GM13976 (cell line): ENCODE measurements at places on chromosomes 6 and 20.

DNA sequence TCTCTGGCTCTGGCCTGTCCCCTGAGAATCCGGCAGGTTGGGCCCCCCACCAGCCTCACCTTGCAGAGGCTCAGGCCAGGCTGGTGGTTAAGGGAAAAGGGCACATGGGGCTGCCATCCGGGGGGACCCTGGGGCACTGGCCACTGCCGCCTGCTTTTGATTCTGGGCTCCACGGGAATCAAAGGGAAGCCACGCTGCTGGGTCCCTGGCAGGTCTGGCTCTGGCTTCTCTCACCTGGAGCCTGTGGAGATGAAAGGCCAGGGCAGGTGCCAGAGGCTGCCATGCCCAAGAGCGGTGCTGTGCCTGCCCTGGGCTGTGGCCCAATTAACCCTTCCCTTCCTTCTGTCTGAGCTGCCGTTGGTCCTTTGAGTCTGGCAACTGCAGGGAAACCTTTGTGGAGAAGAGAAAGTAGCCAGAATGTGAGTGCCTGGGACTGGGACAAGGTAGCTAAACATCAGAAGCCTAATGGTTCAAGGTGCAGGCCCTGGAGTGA is 9.4 kb upstream of the CDH22 start:
- no peak for DNase-seq

- no peak for DNase-seq
Measured at GRCh38 chr6:133396233-133396983, 155.3 kb downstream of the EYA4 start.

DNA sequence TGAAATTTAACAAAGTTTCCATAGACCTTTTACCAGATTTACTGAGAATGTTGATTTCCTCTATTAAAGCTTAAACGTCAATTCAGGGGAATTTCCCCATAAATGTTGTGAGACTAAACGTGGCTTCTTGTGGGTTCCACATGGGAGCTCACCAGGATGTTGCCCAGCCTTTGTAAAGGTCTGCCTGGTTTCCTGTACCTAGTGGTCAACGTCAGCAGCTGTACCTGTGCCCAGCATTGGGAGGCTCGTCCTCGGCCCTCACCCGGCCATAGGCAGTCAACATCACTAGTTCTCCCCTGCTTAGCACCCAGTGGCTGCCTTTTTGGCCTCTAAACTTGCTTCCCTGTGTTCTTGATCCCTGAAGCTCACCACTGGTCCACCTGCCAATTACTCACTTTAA is 22.1 kb upstream of the CD83 start:
- no peak for DNase-seq

GRCh38 chr20:22556565-22557056 is 27.8 kb downstream of the FOXA2 start:
- DNase-seq: no peak

- no peak for DNase-seq
Measured at GRCh38 chr6:43739642-43740091, 30.3 kb upstream of the VEGFA start.

DNA sequence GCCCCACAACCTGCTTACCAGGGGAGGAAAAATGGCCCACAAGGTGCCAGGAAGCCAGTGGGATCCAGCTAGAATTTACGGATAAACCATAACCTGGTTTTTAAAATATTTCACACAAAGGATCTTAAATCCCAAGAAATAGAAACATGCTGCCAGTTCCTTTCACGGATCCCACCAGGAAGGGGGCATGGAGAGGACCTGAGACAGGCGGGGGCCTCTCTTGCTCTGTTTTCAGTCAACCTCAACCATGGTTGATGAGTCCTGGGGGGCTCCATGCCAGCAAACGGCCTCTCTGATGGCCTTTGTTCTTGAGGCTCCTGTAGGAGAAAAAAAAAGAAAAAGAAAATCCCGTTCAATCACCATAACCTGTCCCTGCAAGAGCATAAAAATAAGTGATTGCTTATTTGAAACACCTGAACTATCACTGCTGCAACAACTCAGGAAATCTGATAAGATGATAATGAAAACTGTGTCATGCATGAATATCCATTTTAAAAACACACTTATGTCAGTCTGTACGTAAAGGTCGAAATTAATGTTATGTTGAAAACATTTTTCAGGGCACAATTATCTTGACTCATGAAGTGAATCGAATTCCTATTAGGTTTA is 125.8 kb upstream of the CST7 start:
- DNase-seq: no peak

DNA sequence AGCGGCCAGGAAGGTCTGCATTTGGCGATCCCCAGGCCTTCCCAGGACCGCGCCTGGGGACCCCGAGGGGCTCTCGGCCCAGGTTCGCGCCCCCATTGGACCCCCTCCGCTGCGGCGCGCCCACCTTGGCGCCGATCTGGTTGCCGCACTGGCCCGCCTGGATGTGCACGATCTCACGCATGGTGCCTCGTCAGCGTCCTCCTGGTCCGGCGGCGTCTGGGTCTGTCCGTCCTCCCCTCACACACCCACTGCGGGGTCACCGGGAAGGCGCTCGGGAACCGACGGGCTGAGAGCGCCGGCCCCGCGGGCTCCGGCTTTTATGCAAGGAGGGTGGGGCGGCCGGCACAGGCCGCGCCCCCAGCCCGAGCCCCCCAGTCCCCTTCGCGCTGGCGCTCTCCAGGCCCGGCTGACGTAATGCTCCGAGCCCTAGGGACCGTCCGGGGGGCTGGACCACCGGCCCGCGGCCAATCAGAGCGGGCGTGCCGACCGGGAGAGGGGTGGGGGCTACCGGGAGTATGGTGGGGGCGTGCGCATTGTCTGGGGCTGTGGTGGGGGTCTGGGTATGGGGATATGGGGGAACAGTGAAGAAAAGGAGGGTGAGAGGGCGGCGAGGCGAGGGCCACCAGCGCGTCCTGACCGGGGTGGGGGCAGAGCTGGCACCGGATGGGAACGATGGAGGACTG is at the start of gene TUBB2B:
TUBB2B (minus strand) TSS at position 291 of the 683 bp plus-strand sequence; CDS start at position 181, 110 bp downstream.
- DNase-seq: peak; percentile 74

- DNase-seq: no peak
Measured at GRCh38 chr6:18081025-18081668, 41.3 kb downstream of the NHLRC1 start.

DNA sequence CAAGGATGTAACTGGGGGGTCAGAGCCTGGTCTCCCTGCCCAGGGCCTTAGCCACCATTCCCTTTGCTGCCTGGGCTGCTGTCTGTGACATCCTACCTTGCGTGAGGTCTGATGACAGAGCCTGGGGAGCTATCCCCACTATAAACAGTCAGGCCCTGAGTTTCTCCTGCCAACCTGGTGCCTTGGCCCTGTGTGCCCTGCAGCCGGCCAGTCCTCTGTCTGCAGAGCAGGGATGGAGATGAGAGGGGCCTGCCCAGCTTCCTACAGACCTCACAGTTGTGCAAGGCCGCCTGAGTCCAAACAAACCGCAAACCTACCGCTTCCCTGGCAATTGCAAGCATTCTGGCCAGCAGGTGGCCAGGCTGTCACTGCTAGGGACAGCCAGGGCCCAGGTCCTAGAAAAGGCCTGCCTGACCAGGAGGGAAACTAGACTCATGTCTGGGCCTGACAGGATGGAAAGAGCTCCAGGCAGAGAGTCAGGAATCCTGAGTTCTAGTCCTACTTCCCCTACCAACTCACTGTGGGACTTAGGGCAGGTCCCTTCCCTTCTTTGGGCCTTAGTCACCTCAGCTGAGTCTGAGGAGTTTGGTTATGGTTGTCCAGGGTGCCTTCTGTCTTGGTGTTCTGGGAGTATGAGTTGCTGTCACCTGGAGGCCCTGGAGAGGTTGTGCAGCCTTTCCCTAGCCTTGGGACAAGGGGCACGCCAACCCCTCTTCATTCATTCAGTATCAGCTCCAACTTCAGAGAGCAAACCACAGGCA is 86.2 kb downstream of the VEGFA start:
- DNase-seq: no peak

DNA sequence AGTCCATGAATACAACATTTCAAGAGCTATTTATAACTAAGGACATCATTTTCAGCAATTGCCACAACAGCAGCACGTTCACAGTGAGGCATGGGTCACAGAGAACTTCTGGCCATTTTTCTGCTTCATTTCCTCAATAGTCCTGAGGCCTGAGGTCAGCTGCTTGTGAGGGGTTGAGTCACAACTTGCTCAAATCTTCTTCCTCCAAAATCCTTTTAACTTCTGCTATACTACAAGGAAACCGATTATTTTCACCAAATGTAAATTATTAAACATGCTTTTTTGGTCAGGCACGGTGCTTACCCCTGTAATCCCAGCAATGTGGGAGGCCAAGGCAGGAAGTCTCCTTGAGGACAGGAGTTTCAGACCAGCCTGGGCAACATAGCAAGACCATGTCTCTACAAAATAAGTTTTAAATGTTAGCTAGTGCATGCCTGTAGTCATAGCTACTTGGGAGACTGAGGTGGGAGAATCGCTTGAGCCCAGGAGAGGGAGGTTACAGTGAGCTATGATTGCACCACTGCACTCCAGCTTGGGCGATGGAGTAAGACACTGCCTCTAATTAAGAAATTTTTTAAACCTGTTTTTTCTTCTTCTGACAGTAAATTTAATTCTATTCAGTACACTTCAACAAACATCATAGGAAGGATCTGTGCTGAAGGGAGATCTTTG is 11.1 kb upstream of the SLC16A10 start:
- no peak for DNase-seq

GRCh38 chr6:72365773-72366172 is 256.1 kb upstream of the KCNQ5 start:
- no peak for DNase-seq

DNA sequence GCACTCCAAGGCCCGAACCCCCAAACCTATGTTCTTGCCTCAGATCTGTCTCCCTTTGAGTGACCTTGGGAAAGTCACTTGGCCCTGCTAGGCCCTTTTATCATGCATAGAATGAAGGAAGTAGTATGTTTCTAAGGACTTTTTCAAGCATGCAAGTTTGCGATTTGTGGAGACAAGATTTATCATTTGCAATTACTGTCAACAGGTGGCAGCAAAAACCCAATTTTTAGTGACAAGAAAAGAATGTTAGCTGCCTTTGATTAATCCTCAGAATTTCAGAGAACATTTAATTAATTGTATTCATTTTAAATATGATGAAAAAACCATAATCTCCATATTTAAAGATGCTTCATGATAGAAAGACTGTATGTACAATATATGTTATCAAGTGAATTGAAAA is 28.3 kb upstream of the PREP start:
- no peak for DNase-seq

GRCh38 chr6:47034926-47035325 is 7.2 kb downstream of the ADGRF1 start:
- no peak for DNase-seq

GRCh38 chr20:49583669-49584417 is 15.9 kb upstream of the PTGIS start:
- no peak for DNase-seq

DNA sequence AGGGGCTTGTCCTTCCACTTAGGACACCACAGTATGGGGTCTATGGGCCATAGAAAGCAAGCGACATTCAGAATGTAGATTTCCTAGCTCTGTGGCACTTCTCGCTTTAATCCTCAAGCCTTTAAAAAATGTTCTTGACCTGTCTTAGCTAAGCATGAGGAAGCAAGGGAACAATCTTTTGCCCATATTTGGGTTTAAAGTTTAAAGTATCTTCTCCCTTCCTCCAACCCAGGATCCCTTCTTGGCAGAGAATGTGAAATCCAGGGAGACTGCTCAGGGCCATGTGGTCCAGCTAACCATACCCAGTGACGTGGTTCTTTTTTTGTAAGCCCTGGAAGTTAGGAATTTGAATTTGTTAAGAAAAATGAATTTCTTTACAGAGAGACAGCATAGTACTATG is 289.9 kb downstream of the BTBD9 start:
- DNase-seq: no peak

DNA sequence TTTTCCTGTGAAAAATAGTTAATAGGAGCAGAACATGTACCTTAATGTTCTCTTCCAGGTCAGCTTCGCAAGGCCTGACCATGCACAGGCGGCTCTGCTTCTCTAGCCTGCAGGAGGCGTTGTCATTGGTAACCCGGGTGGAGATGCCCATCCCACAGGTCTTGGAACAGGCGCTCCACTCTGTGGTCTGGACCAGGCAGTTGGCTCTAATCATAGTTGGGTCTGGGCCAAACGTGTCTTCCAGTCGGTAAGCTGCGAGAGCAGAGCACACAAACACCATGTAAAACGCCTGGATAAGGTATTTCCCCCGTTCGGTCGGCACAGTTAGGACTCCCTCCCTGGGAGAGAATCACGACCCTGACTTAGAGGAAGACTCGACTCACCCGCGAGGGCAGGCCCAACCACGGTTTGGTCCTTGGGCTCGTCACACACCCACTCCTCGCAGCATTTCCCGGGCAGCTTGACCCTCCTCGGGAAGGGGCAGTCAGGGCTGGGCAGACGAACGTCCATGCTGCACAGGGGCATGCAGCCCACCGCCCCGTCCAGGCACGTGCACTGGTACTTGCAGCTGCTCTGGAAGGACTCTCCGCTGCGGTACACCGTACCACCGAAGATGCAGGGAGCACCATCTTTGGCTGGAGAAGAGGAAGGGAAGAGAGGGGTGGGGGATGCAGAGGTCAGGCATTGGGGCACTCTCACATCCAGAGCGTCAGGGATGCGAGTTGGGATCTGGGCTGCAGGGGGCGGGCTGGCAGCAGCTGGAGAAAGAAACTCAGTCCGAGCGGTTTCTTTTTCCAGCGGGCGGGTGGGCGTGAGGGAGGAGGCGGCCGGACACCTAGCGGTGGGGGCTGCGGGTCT is 1.0 kb downstream of the CCN2 start:
- peak; percentile 69 for DNase-seq

GRCh38 chr6:118677193-118677592 is 25.8 kb upstream of the CEP85L start:
- DNase-seq: no peak

DNA sequence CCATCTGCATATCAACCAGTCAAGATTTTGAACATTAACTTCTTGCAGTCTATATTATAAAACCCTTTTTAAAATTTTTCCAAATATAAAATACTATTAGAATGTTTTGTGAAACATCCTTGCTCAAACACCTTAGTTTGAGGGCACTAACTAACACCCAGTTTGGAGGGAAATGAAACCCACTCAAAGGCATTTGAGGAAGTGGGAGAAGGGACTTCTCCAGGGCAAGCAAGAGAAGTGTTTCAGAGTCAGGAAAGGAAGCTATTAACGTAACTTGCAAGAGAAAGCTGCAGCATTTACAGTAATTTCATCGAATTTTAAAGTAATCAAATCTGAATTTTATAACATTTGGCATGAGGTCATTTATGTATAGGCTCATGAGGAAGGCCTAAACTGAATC is 21.3 kb downstream of the MTFR2 start:
- no peak for DNase-seq

DNA sequence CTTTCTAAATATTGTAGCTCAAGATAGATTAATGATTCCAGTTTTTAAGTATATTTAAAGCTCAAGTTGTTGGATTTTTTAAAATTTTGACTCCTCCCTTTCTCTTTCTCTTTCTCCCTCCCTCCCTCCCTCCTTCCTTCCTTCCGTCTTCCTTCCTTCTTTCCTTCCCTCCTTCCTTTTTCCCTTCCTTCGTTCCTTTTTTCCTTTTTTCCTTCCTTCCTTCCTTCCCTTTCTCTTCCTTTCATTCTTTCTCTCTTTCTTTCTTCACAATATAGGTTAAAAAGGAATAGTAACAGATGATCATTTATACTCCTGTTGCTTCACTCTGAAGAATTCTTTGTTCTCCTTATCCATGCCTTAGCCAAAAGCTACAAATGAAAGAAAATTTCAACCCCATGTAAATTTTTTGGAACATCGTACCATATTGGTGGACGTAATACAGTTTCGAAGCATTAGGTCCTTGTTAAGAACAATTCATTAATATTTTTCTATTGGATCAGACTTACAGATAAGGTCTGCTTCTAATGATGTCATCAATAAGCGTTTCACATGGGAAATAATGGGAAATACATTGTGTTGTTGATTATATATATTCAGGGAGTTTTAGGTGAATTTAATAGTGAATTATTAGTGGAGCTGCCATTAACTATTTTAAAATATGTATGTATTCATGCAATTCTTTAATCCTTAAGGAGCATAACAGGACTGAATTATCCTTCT is 139.6 kb upstream of the SLC35B3 start:
- DNase-seq: no peak
